ENCODE measurements at places on chromosomes 2 and 18.
A peak's percentile ranks its signal among the peaks of the same experiment; 100 is the strongest.

DNA sequence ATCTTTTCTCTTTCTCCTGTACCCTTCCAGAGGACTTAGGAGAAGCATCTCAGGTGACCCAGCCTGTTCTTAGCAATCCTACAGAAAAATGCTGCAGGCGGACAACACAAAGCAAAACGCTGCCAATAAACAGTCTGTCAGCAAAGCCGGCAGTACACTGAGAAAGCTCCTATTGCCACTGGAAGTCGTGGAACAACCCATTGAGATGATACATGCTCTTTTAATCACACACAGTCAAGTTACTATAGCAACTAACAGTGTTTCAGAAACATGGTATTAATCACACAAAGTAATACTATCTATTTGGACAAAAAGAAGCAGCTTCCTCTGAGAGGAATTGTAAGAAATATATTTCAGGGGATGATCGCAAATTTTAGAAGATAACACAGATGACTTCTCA lies 10.5 kb downstream of the CTLA4 start:
- no peak for DNase-seq

DNA sequence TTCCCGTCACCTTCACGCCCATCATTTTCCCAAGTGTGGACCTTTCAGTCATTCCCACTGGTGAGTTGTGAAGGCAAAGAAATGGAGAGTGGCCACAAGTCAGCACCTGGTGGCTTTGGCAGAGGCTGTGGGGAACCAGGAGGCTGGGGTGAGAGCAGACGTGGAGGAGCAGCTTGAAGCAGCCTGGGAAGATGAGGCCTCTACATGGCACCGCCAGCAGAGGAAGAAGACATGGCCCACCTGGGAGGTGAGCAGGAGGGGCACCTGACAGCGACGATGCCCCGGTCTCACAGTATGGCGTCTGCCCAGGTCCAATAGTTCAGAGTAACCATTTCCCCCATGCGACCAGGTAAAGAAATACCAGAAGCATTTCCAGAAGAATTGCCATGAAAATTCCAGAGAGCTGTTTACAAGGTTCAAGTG lies 69.0 kb downstream of the TPO start:
- no peak for DNase-seq

DNA sequence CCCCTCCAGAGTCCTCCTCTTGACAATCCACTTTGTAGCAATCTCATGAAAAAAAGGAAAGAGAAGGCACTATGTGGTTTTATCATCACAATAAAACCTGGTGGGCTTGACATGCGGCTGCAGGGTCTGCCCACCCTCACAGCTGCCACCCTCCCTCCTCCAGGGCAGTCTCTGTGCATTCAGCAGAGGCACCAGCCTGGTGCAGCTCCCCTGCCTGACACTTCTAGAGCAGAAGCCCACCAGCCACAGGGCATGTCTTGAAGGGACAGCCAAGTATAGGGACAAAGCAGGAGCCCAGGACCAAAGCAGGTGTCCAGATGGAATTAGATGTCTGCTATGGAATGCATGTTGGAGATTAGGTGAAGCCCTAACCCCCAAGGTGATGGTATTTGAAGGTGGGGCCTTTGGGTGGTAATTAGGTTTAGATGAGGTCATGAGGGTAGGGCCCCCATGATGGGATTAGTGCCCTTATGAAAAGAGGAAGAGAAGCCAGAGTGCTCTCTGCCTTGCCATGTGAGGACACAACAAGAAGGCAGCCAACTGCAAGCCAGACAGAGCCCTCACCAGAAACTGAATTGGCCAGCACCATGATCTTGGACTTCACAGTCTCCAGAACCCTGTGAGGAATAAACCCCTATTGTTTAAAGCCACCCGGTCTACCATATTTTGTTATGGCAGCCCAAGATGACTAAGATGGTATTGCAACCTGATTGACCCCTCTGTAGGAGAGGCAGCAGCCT lies 86.9 kb downstream of the MCFD2 start:
- no peak for DNase-seq

- no peak for DNase-seq
These were observed 172.1 kb downstream of the UPP2 start for GRCh38 chr2:158273791-158274190.

GRCh38 chr18:44130376-44130942 lies 550.2 kb upstream of the SETBP1 start:
- DNase-seq: no peak

DNA sequence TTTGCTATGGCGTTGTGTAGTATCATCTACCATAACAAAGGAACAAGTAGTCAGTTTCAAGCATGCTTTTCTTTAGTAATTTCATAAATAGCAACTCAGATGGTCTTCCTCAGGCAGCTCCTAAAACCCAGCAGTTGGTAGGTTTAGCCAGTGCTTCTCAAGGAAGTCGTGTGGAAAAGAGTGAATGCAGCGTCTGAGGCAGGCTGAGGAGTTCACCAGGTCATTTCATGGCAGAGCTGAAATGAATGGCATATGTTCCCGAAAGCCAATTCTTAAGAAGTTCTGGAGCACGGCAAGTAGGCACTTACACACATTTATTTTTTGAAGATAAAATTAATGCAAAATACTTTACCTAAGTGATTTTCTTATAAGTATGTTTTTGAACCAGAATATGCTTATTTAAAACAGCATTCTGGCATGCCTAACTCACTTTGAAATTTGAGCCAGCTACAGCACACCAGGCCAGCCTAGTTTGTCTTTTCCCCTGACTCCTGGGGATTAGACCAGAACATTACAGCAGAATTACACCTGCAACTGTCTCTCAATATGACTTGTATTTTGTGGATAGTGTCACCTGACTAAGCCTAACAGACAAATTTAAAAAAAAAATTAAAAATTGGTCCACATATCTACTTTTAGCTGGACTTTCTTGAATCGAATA lies 62.2 kb downstream of the OSBPL6 start:
- no peak for DNase-seq

GRCh38 chr18:76174451-76174850 lies 320.6 kb downstream of the ZNF516 start:
- no peak for DNase-seq

- no peak for DNase-seq
These were observed 57.8 kb upstream of the SPP2 start for GRCh38 chr2:233992513-233993217.

DNA sequence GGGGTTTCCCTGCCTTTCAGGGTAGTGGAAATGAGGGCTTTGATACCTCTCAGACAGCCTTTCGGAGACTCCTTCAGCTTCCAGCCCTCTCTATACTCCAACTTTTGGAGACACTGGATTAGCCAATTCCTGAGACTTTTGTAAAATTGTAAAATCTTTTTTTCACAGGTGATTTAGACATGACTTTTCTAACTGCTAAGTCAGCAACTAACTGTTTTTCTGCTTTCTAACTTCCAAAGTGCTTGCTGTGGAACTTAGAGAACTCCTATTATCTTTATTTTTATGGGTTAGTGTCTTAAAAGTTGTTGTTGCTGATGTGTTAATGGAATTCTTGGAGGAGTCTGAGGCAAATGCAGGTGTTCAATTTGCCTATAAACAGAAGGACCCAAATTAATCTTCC lies 616.7 kb upstream of the ID2 start:
- no peak for DNase-seq

DNA sequence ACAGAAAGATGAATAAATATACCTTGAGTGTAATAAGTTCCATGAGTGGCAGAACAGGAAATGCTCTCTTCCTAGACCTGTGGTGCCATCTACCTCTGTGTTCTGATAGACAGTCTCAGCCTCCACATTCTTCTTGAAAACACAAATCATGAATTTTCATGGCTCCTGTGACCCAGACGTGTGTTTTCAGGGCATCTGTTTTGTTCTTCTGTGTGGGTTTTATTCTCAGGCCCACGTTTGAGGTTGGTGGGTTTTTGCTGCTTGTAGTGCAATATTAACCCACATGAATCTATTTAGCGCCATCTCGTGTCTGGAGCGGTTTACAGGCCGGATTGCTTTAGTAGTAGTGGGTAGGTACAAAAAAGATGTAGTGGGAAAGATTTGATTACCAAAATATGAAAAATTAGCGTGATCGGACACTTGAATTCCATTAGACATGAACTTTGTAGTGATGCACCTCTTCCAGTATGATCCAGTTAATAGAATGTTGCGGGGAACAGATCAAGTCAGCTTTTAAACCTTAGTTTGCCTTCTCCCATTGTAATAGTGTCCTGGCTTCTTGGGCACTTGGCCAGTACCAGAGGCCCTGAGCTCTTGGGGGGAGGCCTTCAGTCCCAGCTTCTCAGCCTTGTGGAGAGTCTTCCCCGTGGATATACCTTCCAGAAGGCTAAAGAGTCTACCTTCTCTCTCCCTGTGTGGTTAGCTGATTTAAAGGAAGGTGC lies 256.5 kb downstream of the TPGS2 start:
- DNase-seq: no peak

DNA sequence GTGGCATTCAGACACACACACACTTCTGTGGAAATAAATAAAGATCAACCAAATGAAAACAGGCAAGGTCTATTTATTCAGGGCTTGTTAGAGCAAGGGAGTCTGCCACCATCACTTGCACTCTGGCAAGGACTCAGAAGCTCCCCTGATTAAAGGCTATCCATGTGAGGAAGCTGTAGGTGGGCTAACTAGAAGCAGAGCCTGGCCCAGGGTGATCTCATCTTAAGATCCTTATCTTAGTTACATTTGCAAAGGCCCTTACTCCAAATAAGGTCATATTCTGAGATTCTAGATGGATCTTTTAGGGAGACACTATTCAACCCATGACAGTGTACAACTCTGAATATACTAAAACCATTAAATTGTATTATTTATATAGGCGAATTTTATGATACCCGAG lies 190.0 kb upstream of the SRD5A2 start:
- no peak for DNase-seq

DNA sequence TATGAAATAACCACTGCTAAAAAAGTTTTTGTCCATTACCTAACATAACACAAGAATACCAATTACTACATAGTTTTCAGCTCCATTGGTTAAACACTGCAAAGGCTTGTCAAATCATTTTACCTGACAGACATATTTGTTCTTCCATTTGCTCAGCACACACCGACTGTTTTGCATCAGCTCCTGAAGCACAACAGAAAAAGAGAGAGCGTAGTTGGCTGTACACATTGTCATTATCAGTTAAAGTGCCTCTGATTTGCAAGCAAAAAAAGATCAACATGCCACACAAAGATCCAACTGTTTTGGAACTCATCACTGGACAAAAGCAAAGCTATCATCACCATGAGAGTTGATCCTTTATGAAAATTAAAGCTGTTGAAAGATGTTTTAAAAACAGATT lies 103.8 kb downstream of the WDPCP start:
- DNase-seq: no peak

GRCh38 chr18:72584787-72585186 lies 40.6 kb upstream of the CBLN2 start:
- no peak for DNase-seq

- DNase-seq: peak; percentile 54
These were observed at the start of gene CYP27A1 for GRCh38 chr2:218781691-218782527. Gene CYP27A1 (plus strand): TSS chr2:218782147. CDS start chr2:218782183, 36 bp downstream.

DNA sequence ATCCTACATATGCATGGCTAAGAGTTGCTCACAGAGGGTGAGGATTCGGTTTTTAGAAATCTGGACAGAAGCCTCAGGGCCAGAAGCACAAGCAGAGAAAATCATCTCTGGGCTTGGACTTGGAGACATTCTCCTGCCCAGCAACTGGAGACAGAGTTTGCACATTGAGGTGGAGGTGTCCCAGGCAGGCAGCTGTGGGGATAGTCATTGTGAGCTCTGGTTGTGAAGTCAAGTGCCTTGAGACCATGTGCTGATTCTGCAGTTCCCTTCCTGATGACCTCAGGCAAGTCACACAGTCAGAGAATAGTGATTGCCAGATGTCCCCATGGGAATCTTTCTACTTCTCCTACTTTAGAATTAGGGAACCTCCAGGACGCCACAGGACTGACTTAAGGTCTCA lies 108.4 kb upstream of the LDAH start:
- DNase-seq: no peak

GRCh38 chr2:98088261-98088660 lies 1.3 kb downstream of the VWA3B start:
- DNase-seq: no peak

GRCh38 chr2:101362777-101363176 lies 24.5 kb downstream of the CREG2 start:
- no peak for DNase-seq
